DMS 273 treated with DMSO at 0.1 percent for 48 hours (cell line): ENCODE measurements at places on chromosomes 2 and 18.

DNA sequence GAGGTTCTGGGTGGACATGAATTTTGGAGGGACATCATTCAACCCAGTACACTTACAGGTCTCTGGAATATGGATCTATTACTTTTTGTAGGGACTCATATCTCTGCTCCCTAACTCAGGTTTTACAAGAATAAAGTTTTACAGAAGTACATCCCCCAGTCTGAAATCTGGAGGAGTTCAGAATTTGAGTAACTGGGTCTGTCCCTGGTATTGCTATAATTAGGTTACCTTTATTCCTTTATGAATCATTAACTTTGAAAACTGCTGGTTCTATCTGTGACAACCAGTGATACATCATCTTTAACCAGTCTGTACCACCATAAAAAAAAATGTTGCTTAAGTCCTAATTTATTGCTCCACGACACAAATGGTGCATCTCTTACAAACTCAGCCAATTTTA lies 59.9 kb downstream of the INSIG2 start:
- no peak for DNase-seq

DNA sequence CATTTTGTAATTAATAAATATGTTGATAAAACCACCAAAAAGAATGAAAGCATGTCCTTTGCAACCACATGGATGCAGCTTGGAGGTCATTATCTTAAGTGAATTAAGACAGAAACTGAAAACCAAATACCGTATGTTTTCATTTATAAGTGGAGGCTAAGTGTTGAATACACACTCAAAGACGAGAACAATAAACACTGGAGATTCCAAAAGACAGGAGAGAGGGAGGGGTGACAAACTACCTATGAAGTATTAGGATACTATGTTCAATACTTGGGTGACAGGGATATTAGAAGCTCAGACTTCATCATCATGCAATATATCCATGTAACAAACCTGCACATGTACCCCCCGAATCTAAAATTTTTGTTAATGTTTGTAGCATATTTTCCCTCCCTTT lies 7.0 kb downstream of the ERLEC1 start:
- DNase-seq = no peak

- peak; percentile 25 for DNase-seq
These were observed 27.3 kb downstream of the INO80C start for GRCh38 chr18:35470435-35470834.

DNA sequence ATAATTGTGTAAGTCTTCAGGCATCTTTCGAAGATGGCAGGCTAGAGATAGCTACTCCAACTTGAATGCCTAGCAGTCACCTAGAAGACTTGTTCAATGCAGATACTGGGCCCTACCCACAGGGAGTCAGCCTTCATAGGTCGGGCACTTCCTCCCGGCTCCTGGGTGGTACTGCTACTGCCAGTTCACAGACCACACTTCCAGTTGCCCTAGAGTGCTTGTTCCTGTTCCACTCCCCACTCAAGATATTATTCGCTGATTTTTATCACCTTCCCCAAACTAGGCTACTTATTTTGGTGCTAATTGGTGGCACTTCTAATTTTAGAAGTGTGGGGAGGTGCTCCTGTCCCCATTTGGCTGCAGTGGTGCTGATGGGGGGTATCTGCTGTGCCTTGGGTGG lies 34.2 kb downstream of the INPP4A start:
- DNase-seq = no peak
